ENCODE measurements at places on chromosomes 7 and 10.
A peak's percentile ranks its signal among the peaks of the same experiment; 100 is the strongest.

DNA sequence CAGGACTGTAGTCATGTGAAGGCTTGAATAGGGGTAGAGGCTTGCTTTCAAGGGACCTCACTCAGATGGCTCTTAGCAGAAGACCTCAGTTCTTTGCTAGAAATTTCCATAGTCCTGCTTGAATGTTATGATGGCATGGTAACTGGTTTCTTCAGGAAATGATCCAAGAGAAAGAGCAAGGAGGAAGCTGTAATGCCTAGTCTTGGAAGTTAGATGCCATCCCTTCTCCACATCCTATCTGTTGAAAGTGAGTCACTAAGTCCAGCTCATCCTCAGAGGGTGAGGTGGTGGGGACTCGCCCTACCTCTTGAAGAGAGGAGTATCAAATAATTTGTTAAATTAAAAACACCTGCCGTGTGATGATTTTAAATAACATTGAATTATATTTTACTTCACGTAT lies 4.6 kb downstream of the MGAM start:
- DNase-seq = no peak

DNA sequence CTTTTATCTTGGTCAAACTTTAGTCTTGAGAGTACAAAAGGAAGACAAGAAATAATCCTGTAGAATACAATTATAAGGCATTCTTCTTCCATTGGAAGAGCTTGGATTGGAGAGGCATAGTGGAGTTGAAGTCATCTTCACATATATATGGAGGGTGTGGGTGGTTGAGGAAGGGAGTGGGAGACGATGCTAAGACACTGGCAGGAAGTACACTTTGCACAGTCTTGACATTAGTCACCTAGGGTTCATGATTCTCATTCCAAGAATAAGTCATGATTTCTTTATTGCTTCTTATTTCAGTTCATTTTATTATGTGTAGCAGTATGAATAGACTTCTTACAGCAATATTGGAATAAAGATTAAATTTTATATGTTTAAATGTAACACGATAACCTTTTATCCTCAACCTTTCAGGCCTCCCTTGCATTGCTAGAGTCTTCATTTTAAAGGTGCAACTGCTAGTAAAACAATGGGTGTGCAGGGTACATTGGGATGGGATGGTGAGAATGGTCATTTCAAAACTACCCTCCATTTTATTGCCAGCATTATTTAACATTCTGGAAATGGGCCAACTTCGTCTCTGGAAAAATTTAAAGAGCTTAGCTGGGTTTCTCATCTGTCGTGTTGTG lies 12.3 kb upstream of the SLC26A3 start:
- no peak for DNase-seq

DNA sequence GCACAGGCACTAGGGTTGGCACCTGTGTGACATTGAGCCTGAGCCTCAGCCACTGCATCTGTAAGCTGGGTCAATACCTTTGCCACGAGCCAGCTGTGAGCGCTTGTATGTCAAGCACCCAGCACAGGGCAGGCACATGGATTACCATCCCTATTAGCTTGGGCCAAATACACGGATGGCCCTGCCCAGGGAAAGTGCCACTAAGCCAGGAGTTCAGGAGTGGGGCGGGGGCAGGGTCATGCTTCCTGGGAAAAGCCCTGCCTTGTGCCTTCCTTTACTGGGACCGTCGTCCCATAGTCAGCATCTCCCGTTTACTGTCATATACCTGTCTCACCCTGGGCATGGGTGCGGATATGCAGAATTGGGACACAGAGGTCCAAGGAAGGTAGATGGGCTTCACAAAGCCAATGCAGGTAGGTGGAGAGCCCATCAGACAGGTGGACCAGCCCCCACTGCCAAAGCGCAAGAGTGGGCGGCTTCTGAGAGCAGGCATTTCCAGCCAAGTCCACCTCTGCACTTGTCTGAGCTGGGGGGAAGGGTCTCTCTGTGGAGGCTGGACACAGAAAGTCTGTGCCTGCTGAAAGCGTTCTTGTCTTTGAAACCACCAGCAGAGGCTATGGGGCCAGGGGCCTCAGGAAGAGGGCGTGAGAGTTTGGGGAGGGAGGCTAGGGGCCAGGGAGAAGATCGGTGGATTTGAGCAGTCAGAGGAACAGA lies 72.6 kb downstream of the VWA2 start:
- DNase-seq = no peak

- DNase-seq = no peak
Observed at GRCh38 chr7:111527545-111527944, 34.7 kb downstream of the IMMP2L start.

DNA sequence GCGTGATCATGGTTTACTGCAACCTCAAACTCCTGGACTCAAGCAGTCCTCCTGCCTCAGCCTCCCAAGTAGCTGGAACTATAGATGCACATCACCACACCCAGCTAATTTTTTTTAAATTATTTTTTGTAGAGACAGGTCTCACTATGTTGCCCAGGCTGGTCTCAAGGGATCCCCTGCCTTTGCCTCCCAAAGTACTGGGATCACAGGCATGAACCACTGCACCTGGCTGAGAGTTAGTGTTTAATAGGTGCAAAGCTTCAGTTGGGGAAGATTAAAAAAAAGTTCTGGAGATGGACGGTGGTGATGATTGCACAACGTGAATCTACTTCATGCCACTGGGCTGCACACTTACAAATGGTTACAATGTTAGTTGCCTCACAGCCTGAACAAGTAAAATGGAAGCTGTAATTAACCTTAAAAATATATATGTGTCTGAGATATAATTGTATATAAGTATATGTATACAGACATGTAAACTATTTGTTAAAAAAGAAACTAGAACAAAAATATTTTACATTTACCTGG lies 106.4 kb upstream of the ZNF438 start:
- DNase-seq = no peak

DNA sequence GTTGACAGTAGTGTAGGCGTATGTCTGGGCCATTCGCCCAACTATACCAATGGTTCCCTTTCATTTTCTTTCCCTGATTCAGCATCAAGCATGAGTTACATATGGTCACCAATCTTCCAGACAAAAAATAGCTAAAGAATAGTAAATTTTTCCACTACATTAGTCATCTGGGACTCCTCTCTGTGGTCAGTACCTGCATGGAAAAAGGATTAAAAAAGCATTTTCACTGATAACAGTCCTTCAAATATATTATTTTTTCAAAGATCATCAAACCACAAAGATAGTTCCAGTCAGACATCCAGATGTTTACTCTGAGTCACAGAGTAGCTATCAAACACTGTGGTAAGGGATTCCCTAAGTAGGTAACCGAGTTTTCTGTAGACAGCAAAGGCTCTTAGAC lies 302.6 kb upstream of the SEMA3D start:
- DNase-seq = no peak

DNA sequence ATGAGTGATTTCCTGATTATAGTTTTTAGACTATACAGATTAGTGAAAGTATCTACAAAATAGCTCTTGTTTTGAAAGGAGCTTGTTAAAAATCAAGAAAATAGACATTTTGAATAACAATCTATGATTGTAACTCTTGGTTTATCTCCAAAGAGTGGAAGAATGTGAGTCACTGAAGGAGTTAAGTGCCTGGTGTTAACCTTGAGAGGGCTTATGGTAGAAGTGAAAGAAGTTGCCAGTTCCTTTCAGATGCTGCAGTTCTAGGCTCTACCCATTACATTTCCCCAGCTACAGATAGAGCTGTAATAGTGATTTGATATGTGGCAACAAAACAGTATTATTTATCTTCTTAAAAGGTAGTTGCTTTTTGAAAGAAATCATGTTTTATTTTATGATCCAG lies 12.7 kb downstream of the NRBF2 start:
- DNase-seq = no peak

- DNase-seq = peak; percentile 78
Observed at GRCh38 chr10:21496343-21497176, 28.9 kb downstream of the SKIDA1 start.

DNA sequence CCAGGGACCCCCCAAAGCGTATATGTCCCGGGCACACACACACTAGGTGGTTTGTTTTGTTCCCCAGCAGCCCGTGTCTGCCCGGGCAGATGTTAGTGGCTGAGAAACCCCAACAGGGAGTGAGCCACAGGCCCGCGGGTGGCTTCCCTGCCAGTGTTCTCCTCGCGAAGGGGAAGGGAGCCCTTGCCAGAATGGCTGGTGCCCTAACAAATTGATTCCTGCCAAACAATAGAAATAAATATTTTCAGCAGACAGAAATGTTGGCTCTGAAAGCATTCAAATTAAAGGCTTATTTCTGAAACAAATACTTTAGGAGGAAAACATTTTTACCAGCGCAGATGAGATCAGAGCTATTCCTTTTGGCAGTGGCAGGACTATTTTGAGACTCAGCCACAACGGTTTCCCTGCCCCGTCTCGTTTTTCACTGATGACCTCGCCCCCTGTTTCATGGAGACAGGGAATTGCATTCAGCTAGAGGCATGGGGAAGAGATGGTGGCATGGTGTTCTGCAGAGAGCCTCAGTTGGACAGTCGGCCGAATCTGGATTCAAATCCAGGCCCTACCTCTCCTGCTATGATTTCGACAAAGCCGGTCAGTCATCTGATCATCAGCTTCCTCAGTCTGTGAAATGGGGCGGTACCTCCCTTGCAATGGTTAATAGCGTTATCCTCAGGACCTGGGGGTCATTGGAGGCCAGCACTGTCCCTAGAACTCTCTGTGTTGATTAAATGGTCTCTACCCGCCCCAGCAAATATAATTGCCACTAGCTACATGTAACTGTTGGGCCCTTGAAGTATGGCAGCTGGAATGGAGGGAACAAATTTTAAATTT lies 84.5 kb downstream of the CUX1 start:
- no peak for DNase-seq

- no peak for DNase-seq
Observed at GRCh38 chr10:64840341-64840740, 1319.1 kb downstream of the REEP3 start.

DNA sequence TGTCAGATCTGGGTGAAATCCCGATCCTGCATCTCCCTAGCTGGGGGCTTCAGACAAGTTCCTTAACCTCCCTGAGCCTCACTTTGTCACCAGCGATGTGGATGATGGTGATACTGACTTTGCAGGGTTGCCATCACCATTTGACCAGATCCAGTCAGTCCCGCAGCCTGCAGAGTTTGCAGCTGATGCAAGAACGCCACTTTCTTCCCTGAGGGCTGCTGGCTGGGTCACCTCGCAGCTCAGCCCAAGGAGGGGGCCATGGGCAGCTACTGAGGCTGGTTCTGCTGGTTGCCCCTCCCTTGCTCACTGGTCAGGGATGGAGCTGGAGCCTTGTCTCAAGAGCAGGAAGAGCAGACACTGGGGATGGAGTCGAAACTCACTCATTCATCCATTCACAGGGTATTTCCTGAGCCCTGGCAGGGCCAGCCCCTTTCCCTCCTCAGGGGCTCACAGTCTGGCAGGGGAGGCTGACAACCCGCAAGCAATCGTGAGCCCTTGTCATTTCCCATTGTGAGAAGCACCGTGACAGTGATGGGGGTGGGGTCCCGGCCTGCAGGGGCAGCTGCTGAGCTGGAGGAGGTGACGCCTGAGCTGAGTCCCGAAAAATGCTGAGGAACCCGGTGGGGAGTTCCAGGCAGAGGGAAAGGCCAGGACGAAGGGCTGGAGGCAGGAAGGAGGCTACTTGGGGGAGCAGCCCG lies 111.1 kb upstream of the TCF7L2 start:
- no peak for DNase-seq

- no peak for DNase-seq
Observed at GRCh38 chr10:624605-625332, 64.7 kb downstream of the DIP2C start.

DNA sequence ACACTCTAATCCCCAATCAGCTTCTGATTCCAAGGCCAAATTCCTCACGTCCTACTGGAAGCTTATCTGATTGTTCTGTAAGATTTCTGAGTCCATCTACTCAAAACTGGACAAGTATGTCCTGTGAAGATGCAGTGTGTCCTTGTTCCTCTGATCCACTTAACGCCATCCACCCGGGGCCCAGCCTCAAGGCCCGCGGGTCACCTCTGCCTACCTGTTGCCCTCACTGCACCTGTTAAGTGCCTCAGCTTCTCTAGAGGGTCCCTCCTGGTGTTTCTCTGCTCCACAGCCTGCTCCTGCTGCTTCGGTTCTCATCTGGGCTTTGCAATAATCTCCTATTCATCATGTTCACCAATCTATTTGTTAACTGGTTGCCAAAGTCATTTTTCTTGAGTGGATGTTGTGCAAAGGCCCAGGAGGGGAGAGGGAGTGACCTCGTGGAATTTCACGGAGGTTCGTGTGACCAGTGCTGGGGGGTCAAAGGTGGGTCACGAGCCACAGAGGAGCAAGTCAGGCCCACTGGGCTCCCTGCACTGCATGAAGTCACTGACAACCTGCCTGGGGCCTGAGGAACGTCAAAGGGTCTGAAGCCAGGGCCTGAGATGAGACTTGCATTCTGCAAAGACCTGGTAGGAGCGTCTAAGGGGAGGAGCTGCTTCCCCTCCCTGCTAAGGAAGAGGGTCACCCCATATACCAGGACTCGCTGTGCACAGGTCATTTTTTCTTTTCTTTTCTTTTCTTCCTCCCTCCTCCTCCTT lies 338.1 kb downstream of the WDR37 start:
- DNase-seq = no peak

DNA sequence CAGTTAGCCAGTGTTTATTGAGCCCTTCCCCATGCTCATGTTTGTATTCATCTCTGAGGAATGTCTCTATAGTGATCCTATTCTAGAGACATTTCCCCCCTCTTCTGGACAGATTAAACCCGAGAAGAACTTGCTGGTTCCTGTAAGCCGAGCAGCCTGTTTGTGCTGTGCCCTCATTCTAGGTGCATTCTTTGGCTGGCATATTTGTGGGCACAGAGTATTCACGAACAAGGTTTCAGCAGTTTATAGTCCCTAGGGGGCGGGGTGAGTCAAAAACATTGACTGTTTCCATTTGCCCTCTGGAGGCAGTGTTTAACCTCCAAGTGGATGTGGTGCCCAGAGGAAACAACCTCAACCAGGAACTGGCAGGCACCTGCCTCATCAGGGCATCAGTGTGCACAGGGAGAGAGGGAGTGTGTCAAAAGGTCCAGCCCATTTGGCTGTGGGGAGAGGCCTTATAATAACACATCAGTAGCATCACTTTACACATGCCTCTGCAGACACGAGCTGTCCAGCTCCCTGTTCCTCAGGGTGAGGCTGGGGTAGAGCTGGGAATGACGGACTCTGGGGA lies 273.3 kb upstream of the LRGUK start:
- no peak for DNase-seq

DNA sequence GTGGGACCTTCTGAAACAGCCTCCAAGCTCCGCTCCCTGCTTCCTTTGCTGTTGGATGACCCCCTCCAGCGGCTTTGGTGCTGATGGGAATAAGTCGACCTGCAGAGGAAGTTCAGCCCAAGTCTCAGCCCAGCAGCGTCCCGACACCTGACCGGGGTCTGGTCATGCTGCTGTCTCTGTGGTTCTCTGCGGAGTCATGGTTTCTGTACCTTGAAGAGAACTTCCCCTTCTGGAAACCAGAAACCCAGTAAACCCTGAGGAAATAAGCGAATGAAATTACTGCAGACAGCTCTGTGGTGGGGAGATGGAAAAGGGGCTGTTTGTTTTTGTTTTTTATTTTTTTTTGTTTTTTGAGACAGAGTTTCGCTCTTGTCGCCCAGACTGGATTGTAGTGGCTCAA lies 18.3 kb upstream of the ZNF12 start:
- DNase-seq = no peak

GRCh38 chr7:84104826-84105225 lies 89.8 kb downstream of the SEMA3A start:
- no peak for DNase-seq

- no peak for DNase-seq
Observed at GRCh38 chr10:74766501-74766900, 59.9 kb upstream of the KAT6B start.

Data from type B pancreatic cell (in vitro differentiated cells).